ENCODE measurements at places on chromosomes 1 and 21. TPM values are rescaled to one million over a fixed set of nuclear protein-coding genes. Genes with fewer than 3 reads are reported as not detected.

Gene KCNA2
- total RNA-seq: 1.8 TPM

Gene CR1
- 0.14 TPM for total RNA-seq

Gene INAVA
- total RNA-seq: not detected

Gene TSPAN1
- total RNA-seq: not detected

Gene S100A8
- not detected for total RNA-seq

Gene USH2A
- not detected for total RNA-seq

Gene CHRM3
- total RNA-seq: not detected

Gene TEX38
- total RNA-seq: not detected

Data from T-helper 2 cell treated with Interferon-gamma antibody and Interleukin-4, amounts not matched to agents 100 ng/mL and 5 ng/mL, for 36 hours (primary cell).